ENCODE measurements at places on chromosomes 7 and 10.

GRCh38 chr7:2713978-2714377 is 26.0 kb downstream of the AMZ1 start:
- no peak for DNase-seq

DNA sequence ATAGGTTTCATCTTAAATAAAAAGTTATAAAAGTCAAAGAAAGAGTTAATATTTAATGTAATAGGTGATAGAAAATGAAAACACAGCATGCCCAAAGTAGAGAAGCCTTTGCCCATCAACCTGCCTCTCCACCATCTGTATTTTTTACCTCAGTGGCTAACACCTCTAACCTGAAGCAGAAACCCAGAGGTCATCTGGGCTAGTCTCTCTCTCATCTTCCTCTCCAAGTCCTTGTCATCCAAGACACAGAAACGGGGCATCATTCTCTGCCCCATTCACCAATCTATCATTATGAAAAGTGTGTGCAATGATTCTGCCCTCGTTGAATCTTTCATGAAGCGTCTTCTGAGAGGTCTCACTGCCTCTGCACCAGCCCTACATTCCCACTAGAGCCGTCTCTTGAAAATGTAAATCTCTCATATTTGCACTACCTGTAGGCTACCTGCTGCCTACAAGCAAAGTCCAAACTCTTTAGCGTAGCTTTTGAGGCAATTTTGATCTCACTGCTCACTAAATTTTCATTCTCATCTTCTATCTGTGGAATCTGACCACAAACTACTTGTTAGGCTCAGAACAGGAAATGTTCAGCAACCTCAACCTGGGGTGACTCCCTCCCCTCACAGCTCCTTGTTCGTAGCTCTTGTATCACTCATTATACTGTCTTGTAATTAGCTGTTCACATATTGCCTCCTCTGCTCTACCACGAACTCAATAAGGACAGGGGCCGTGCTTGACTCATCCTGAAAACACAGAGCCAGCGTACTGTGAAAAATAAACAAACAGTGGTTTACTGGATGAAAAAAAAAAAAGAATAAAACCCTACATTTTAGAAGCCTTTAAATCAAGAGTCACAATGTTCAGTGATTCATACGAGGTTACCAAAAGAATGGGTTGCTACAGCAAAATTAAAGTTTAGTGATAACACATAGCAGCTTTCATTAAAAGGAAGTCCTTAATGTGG is 83.1 kb downstream of the CTNNA3 start:
- DNase-seq = peak; percentile 33

DNA sequence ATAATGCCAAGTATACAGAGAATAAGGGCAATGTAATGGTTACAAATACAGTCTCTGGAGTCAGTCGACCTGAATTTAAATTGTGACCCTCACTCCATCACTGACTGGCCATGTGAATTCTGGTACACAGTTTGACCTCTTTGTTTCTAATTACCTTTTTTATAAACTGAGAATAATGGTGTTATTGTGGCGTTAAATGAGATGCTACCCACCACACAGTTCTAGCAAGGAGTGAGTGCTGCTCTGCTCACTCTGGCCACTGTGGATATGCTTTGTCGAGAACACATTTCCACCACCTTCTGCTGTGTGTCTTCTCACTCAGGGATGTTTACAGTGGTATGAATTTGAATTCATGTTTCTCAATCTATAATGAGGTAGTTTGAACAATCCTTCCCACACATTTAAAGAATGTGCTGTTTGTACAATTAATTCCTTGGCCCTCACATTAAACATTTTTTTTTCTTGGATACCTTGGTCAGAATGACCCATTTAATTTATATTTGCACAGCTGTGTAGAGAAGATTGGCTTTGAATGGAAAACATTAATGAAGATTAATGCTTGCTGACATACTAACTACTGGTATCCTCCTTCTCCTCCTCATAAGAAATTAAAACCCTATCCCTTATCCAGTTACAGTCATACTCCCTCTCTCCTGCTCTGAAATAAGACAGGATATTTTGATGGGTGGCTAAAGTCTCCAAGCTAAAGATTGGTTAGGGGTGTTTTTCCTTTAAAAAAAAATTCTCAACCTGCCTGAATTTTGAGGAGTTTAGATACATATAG is 42.4 kb downstream of the PLCE1 start:
- no peak for DNase-seq

DNA sequence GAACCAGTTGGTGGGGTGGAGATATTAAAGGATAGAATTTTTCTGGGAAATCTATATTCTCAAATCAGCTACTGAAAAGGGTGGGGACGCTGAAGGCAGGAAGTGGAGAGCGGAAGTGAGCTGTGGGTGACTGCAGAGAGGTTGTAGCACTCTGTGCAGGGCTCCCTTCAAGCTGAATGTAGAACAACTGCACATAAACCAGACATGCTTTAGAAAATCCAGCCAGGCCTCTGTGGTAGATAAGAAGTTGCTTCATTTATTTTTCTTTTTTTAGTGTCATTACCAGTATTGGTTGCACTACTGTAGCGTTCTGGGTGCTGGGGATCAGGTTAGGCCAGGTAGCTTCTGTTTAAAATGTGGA is 127.8 kb downstream of the CELF2 start:
- DNase-seq = peak; percentile 61

DNA sequence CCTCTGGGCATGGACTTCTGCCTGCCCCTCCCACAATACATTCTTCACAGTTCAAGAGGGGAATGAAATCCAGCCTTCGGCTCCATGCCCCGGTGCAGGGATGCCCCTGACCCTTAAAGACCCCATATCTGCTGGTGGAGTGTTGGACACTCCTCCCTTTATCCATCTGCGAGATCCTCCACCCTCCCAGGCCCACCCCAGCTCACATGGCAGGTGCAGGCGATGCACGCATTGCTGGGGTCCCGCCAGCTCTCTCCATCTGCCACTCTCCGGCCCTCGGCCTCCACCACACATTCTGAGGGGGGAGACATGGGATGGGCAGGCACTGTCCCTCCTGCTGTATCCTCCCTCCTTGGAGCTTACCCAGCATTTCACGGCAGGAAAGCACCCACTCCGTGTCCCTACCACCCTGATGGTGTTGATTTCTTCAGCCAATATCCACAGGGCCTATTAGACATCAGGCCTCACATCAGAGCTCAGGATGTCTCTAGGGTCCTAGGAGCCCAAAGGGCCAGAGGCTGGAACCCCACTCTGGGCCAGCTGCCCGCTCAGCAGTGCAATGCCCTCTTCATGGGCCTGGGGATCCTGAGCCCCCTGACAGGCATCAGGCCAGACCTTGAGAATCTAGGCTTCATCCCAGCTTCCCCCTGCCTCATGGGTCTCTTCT is 18.3 kb downstream of the ATP6V1F start:
- no peak for DNase-seq

DNA sequence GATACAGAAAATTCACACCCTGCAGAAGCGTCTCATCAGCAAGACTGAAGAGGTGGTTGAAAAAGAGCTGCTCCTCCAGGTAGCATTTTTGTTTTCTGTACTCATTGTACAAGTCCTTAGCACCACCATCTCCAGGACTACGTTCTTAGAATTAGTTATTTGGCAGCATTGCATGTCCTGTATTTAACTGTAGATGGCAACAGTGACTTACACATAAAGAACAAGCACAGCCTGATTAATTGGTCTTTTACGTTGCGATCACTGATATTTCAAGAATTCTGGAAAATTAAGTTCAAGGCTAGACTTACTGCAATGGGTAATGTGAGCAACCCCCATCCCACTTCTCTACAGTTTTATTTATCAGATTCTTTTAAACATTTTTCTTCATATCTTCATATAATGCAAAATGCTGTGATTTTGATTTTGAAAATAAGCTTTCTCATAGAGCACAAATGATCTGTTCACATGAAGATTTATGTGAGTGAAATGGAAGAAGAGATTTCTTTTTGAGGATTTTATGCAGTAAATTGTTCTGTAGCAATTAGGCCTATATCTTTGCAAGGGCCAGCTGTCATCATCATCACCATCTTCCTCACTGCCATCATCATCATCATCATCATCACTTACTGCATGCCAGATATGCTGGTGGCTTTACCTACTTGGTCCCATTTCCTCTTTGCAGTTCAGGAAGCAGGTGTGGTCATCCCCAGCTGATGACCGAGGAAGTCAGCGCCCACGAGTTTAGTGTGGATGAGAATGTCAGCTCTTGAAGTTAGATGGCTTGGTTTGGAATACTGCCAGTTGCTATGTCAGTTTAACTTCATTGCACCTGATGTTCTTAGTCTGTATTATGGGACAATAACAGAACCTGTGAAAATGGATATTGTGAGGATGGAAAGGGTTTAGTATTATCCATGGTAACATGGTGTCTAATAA is 53.4 kb downstream of the CFAP58 start:
- DNase-seq = no peak
